ENCODE measurements at places on chromosomes 4 and X.

DNA sequence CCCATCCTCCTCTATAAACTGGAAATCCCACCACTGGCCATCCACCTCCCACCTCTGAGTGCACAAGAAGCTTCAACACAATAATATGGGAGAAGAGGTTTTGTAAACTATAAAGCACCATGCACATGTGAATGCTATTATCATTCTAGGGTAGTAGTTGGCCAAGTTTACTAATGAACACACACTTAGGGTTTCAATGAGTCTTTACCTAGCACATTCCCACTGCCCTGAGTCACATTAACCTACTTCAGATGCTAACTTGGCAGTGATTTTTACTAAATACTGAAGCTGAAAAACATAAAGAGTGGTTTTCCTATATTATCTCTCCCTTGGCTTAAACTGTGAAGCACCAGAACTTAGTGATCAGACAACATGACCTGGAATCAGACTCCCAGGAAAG lies 93.9 kb downstream of the SH3KBP1 start:
- DNase-seq, result no peak

DNA sequence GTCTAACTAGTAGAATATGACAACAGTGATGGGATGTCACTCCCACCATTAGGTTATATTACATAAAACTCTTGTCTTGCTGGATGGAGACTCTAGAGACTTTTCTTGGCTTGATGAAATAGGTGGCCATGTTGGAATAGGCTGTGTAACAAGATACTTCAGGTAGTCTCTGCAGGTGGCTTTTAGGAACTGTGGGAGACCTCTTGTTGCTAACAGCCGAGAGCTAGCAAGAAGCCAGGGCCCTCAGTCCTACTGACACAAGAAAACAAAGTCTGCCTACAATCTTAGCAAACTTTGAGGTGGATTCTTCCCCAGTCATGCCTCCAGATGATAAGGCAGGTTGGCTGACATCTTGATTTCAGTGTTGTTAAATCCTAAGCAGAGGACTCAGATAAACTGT lies 72.5 kb downstream of the GNL3L start:
- DNase-seq, result no peak

GRCh38 chr4:1515763-1516162 lies 109.5 kb upstream of the NKX1-1 start:
- DNase-seq, result no peak

GRCh38 chr4:150950657-150951288 lies 64.3 kb downstream of the LRBA start:
- DNase-seq, result no peak

- no peak for DNase-seq
Measured at GRCh38 chr4:70718811-70719604, 2.8 kb upstream of the RUFY3 start.

- no peak for DNase-seq
Measured at GRCh38 chr4:80226094-80226493, 28.8 kb downstream of the PRDM8 start.

Data from occipital lobe (tissue), 3 donors.